ENCODE measurements at places on chromosomes 12 and 14.

DNA sequence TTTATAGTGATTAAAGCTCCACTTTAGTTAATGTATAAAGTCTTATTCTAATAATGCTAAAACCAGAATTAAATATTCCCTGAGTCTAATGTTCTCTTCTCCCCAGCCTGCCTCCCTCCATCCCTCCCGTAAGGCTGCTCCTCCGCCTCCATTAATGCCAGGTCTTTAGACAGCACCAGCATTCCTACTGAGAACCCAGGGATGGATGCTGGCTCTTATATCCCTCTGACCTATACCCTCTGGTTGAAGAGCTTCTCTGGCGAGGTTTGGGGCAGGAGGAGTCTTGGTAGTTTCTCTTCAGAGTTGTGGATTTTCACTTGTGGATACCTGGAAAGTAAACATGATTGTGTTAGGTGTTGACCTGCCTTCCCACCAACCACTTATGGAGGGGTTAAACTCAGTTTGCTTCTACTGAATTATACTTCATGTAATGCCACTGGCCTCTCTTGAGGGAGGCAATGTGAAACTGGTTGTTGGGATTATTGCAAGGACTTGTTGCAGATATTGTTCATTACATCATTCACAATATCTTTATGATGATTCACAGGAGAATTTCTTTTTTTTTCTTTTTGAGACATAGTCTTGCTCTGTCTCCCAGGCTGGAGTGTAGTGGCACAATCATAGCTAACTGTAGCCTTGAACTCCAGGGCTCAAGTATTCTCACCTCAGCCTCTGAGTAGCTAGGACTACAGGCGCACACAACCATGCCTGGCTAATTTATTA is 11.1 kb upstream of the SMAGP start:
- no peak for DNase-seq

- no peak for DNase-seq
These were observed 42.0 kb upstream of the NT5DC3 start for GRCh38 chr12:103882861-103883596.

DNA sequence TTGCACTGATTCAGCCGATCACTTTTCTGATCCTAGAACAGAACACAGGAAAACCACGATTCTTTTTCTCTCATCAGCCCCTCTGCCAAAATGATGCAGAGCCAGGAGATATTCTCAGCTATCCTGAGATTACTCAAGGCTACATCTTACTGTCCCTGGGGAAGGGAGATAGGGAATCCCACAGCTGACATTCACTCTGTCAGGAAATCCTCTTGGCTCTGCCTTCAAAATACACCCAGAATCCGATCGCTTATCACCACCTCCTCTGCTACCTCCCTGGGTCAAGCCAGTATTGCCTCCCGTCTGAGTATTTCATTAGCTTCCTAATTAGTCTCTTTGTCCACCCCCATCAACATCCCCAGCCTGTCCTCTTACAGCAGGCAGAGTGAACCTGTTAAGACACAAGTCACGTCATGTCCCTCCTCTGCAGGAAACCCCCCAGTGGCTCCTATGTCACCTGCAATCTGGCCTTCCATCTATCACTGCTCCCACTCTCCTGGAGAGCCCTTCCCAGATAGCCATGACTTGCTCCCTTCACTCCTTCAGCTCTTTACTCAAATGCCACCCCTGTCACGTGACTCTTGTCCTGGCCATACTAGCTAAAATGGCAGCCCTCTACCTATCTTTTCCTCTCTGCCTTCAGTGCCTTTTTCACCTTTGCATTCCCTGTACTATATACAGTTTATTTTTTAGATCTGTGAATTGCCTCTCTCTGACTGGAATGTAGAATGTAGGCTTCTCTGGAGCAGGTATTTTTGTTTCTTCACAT is 70.3 kb downstream of the GALNT4 start:
- no peak for DNase-seq

- DNase-seq = peak; percentile 31
These were observed 825 bp upstream of the CCDC85C start for GRCh38 chr14:99604766-99605298.

DNA sequence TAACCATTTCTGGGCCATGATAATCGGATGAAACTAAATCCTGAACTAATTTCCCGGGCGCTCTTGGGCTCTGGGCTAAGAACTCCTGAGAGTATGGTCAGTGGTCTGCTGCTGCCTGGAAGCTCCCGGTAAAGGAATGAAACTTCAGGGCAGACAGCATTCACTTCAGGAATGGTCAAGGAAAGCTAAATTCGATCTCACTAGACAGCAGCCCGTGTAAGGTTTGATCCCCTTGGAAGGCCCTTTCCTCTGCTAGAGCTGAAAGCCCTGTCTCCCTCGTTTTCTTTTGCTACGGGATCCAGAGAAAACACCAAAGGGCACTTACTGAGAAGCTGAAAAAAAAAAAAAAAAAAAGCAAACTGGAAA is 680 bp downstream of the ASB8 start:
- no peak for DNase-seq

DNA sequence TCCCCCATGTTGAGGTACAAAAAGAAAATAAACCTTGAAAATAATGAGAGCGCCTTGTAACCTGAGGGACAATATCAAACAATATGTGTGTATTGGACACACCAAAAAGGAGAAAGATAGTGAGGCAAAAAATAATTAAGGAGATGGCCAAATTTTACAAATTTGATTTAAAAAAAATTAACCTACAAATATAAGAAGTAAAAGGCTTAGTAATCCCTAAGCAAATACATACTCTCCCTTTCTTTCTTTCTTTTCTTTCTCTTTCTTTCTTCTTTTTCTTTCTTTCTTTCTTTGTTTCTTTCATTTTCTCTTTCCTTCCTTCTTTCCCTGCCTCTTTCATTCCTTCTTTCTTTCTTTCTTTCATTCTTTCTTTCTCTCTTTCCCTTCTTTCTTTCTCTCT is 133.4 kb downstream of the PIK3C2G start:
- no peak for DNase-seq

- no peak for DNase-seq
These were observed 2.1 kb upstream of the PTPRQ start for GRCh38 chr12:80441921-80442320.

DNA sequence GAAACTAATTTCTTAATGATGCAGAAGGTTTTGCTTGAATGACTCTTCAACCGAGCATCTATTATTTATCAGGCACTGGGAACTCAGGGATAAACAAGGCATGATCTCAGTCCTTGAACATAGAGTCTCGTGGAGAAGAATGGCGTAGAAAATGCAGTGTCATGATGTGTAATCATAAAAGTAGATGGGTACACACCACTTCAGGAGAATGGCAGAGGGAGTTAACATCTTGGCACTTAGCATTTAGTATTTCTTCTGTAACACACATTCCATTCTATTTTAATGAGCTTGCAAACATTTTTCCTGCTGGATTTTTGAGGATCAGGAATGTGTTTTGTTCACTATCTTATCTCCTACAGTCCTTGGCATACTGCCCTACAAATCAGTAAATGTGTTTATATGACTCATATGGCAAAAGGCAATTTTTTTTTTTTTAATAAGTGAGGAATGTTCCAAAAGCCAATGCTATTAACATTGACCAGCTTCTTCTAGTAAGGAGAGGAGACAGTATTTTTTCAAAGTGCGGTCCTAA is 3.8 kb downstream of the TXNRD1 start:
- peak; percentile 87 for DNase-seq
